ENCODE measurements at places on chromosomes 12 and 14.

GRCh38 chr14:44912041-44912869 is 49.5 kb downstream of the KLHL28 start:
- DNase-seq, result no peak

GRCh38 chr12:22935090-22935489 is 310.1 kb downstream of the ETNK1 start:
- no peak for DNase-seq

DNA sequence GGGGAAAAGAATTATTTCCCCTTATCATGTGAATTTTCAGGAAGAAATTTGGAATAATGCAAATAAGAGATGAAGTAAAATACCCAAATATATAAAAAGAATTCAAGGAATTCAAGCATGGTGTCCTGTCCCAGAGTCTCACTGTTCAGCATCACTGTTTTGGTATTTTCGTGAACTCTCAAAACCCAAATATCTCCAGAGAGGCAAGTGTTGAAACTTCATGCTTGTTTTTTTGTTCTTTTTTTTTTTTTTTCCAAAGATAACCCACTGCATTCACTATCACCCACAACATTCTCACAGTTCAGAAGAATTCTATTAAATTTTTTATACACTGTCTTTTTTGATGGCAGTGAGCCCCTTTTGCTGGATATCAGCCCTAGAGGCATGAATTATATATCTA is 354.9 kb downstream of the DIO2 start:
- peak; percentile 26 for DNase-seq

- no peak for DNase-seq
Measured at GRCh38 chr14:57291692-57292647, 23.2 kb downstream of the AP5M1 start.

- peak; percentile 10 for DNase-seq
Measured at GRCh38 chr12:51217133-51217967, 512 bp downstream of the POU6F1 start.

GRCh38 chr12:76300297-76300665 is 47.9 kb downstream of the BBS10 start:
- no peak for DNase-seq

DNA sequence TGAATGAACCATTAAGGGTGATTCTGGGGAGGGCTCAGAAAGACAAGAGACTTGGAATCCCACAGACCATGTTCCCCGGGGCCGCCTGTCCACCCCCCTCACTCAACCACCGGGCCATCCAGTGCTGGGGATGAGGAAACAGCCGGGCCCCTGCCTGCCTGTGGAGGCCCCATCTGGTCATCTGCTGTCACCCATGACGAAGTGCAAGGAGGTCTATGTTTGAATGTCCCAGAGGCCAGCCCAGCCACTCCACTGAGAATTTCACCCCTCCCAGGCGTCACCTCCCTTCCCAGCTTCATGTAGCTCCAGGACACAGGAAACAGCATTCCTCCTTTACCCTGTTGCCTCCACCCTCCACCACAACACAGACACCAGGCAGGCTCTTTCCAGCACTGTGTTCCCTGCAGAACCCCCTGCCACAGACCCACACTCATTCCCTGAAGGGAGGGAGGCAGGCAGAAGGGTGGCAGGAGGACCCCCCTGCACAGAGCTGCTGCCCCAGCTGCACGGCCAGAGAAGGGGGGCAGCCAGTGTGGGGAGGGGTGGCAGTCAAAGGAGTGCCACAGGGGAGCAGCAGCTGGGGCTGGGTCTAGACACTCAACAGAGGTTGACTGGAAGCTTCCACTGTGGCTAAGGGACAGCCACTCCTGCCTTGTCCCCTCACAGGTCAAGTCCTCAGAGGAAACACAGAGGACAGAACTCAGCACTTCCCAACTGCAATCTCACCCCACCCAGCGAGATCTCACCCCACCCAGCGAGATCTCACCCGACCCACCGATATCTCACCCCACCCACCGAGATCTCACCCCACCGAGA is 50.3 kb upstream of the PPP2R5C start:
- no peak for DNase-seq

- no peak for DNase-seq
Measured at GRCh38 chr14:86462193-86462753, 932.3 kb downstream of the FLRT2 start.

DNA sequence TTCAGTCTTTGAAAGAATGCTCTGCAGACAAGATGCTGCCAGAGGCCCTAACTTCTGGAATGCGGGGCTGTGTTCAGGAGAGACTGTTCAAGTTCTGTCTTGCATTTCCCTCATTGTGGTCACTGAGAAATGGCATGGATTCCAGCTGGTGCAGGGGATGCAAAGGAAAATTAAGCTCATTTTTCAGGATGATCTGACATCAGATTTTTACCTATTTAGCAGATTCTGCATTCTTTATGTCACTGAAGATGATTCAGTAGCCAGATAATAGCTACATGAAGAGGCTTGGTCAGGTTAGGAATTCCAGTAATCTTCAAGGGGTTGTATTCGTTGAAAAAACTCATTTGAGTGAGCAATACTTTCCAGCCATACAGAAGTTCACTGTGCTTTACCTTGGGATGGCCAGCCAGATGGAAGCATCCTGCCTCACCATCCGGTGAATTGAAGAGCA is 16.1 kb upstream of the MFAP5 start:
- DNase-seq, result peak; percentile 95

GRCh38 chr12:58364389-58365086 is 423.2 kb downstream of the ATP23 start:
- DNase-seq, result peak; percentile 100

GRCh38 chr12:46160981-46161690 is 107.7 kb downstream of the SLC38A1 start:
- DNase-seq, result no peak

GRCh38 chr12:553216-554000 is 93.7 kb downstream of the B4GALNT3 start:
- DNase-seq, result no peak

DNA sequence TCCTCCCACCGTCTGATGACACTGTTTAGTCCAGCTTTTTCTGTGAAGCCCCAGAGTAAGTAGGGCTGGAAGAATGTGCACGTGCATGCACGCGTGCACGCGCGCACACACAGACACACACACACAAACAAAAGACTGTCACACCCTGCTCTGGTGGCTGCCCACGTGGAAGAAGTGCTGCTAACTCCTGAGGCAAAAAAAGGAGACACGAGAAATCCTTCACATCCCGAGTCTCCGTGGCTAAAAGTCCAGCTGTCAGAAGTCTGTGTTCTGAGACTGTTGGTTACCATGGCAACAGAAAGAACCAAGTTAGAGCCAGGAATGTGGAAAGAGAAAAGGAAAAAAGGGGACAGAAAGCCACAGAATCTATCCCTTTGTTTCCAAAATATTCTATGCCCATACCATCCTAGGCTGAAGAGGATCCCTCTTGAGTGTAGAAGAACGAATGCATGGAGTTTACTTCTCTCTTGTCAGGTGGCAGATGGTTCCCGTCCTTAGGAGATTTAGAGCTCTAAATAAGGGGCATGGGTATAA is 1.6 kb upstream of the C12orf71 start:
- peak; percentile 56 for DNase-seq

GRCh38 chr12:111121840-111122239 is 201.5 kb upstream of the MYL2 start:
- no peak for DNase-seq

All from fibroblast of skin of abdomen (primary cell).